ENCODE measurements at places on chromosomes 3 and 15.

DNA sequence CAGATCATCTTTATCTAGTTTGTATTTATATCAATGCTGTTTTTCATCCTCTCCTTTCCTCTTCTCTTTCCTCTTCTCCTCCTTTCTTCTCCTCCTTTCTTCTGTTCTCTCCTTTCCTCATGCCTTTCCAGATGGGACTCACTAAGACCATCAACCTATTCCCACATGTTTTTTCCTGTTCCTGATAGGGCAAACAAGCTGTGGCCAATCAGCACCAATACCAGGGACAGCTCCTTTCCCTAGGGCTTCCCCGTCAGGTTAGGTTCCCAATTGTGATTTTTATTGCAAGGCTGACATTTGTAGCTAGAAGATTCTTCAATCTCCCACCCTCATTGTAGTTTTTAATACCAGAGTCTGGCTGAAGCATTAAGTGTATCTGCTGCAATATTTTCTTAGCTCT lies 76.3 kb upstream of the COL8A1 start:
- DNase-seq: no peak

DNA sequence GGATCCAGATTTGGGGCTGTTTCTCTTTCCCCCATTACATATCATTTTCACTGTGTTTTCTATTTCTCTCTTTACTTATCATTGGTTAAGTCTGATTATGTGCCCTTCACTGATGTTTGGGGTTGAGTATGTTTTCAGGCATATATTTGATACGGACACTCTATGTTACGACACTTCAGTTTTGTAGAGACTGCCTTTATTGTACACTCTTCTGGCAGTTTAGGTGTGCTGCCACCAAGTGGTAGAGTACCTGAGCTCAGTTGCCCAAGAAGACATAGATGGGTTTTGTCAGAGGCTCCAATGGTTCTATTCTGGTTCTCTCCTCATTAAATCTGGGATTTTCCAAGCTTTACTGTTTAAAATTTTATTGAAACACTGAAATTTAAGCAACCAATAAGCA lies 255.0 kb upstream of the ROPN1 start:
- no peak for DNase-seq

DNA sequence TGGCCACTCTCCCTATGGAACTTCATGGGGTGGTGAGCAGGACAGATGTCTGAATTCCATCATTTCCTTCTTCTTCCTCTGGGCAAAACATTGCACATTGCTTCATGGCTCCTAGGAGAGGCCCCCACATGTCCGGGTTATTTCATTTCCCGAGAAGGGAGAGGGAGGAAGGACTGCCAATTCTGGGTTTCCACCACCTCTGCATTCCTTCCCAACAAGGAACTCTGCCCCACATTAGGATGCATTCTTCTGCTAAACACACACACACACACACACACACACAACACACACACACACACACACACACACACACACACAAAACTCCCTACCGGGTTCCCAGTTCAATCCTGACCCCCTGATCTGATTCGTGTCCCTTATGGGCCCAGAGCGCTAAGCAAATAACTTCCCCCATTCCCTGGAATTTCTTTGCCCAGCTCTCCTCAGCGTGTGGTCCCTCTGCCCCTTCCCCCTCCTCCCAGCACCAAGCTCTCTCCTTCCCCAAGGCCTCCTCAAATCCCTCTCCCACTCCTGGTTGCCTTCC lies 1.9 kb downstream of the RHO start:
- no peak for DNase-seq

DNA sequence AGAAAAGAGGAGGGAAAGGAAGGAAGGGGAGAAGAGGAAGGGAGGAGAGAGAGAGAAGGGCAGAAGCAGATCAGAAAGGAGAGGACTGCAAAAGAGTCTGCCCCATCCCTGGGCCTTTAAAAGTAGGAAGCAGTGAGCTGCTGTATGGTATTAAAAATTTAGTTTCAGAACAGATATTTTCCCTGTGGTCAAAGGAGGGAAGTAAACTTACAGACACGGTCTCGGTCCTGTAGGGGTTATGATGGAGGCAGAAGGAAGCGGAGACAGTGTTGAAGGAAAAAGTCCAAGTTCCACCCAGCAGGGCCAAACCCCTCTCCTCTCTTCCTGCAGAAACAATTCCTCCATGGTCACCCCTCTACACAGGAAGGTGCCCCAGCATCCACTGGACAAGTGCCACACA lies 122.0 kb upstream of the PROK2 start:
- no peak for DNase-seq

DNA sequence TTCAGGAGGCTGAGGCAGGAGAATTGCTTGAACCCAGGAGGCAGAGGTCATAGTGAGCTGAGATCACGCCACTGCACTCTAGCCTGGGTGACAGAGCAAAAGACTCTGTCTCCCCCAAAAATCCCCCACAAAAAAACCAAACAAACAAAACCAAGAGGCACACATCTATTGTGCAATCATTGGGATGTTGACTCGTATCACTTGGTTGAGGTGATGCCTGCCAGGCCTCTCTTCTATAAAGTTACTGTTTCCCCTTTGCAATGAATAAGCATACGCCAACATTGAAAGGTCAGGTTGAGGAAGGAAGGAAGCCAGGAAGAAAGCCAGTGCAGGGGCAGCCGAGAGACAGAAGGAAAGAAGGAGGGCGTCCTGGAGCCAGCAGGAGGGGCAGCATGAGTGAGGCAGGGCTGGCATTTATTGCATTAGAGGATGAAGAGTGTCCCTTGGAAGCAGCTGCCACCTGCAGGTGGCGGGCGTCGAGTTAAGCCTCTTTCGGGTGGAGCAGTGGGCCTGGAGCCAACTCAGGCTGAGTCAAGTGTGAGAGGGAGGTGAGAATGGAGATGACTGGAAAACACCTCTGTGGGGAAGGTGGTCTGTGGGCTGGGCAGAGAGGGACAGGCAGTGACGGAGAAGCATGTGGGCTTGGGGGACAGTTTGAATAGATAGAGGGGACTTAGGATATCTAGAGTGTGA lies 8.3 kb upstream of the CSPG4 start:
- no peak for DNase-seq

- no peak for DNase-seq
Measured at GRCh38 chr3:111106993-111107661, 35.5 kb downstream of the NECTIN3 start.

DNA sequence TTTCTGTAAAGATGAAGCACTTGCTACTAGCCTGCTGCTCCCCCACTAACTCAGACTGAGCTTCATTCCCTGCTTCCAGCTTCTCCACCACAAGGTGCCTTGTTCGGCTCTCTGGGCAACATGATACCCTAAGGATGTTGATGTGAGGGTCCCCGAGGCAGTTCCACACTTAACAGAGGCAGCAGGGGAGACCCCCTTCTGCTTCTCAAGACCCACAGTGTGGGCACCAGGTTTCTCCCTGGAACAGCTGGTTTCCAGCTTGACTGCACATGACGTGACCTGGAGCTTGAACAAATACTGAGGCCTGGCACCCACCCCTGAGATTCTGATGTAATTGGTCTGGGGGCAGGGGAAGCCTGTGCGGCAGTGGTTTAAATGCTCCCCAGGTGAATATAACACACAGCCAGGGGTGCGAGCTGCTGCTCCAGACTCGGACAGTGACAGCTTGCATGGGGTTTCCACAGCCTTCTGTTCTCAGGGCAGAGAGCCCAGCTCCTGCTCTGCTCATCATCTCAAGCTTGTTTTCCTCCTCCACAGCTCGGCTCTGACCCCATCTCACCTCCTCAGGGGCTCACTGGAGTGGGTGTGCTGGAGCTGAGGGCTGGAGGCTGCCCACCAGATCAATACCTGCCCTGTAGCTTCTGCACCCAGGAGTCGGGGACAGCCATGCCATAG lies 95.0 kb upstream of the HACD2 start:
- DNase-seq: no peak

- no peak for DNase-seq
Measured at GRCh38 chr3:28089527-28089897, 151.9 kb upstream of the CMC1 start.

DNA sequence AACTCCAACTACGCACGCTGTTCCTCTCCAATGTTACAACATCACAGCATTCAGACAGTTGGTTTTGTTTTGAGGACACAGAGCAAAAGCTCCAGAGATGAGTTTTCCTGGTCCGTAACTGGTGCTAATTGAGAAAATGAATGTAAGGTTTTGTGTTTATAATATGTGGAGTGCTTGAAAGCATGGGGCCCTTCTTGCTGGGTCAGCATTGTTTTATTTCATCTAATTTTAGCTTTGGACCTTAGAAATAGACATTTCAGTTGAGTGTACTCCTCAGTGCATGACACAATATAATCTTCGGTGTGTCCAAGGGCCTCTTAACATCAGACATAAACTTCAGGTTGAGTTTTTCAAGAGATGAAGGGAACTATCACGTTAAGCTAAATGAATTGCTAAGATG lies 37.1 kb downstream of the ANAPC13 start:
- DNase-seq: no peak

- no peak for DNase-seq
Measured at GRCh38 chr3:34141841-34142337, 343.5 kb downstream of the PDCD6IP start.

All from stimulated activated CD4-positive, alpha-beta T cell treated with anti-CD3 and anti-CD28 coated beads, TNF-alpha, amount 100 ng/mL, for 4 hours (primary cell).